ENCODE measurements at places on chromosomes 1 and 21. TPM values are rescaled to one million over a fixed set of nuclear protein-coding genes. Genes with fewer than 3 reads are reported as not detected.
A peak's percentile ranks its signal among the peaks of the same experiment; 100 is the strongest.

DNA sequence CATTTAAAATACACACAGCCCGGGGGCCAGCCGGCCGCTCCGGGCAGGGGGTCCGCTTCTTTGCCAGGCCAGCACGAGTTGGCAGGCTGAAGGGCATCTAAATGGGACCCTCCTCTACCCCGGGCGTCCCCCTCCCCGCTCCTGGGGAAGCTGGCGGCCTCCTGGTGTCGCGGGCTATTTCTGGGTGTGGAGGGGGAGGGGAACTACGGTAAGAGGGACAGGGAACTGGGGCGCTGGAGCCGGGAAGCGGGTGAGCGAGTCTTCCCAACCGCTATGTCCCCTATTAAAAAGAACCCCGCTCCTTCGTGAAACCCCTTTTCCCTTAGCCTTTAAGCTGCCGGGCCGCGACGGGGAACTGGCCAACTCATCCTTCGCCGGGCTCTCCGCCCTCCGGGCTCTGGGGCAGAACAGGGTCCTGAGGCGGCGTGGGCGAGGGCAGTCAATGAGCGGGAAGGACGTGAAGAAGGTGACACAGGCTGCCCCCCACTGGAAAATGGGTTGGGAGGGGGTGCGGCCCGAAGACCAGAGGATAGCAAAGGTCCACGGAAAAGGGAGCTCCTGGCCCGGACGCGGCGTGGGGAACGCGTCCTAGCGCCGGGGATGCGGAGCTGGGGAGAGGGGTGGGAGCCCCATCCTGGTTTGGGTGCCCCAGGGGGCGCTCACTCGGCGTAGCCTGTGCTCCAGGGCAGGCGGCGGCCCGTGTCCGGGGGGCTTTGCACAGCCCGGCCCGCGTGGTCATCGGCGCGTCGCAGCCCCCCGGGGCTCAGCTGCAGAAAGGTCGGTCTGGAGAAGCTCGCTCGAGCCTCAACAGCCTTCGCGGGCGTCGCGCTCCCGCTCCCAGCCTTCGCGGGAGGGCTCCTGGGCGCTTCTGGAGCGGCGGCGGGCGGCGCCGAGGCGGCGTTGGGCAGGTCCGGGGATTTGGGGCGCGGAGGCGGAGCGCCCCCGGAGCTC is 544 bp downstream of the PPM1J start:
- peak; percentile 56 for DNase-seq

GRCh38 chr1:104018922-104019674 is 269.4 kb downstream of the AMY1C start:
- DNase-seq = no peak

GRCh38 chr1:150233359-150234308 is 2.3 kb downstream of the ANP32E start:
- no peak for DNase-seq

GRCh38 chr1:234851450-234852438 is 241.8 kb upstream of the IRF2BP2 start:
- no peak for DNase-seq

DNA sequence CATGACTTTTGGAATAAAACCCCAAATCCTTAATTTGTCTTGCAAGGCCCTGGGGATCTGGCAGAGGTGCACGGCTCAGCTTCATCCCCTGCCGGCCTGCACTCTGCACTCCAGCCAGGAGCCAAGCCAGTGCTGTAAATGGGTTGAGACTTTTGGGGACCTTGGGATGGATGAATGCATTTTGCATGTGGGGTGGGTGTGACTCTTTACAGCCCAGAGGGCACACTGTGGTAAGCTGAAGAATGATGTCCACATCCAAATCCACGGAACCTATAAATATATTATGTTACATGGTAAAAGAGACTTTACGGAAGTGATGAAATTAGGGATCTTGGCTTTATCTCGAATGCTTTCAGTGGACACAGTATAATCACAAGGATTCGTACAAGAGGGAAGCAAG is 177.8 kb downstream of the EDEM3 start:
- DNase-seq = no peak

DNA sequence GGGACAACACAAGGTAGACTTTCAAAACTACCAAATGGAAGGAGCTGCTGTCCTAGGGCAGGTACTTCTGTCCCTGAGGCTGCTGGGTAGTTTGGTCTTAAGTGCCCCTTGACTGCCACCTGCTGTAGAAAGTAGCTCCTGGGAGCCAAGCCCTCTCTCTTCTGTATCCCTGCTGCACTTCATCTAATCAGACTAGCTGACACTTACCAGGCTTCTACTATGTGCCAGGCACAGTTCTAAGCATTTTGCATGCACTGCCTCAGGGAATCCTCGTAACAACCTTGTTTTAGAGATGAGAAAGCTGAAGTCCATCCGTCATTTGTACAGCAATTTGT is 15.9 kb upstream of the SRSF4 start:
- peak; percentile 50 for DNase-seq

- peak; percentile 22 for DNase-seq
Observed at GRCh38 chr21:37916310-37917051, at the start of gene KCNJ6. Gene KCNJ6, minus strand, starts transcription at chr21:37916457. Its CDS starts 75,775 bp downstream, at chr21:37840682.

- no peak for DNase-seq
Observed at GRCh38 chr1:154186177-154186576, 5.7 kb downstream of the TPM3 start.

DNA sequence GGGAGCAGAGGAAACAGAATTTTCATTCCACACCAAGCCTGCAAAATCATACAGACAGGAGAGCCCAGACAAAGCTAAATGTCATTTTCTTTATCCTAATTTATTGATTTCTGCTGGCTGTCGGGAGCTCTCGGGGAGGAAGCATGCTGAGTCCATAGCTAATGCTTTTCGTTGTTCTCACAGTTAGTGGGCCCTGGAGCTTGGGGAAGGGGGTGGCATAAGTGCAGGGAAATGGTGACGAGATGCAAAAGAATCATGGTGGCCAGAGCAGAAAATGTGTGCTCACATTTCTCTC is 202.4 kb downstream of the TOMM20 start:
- no peak for DNase-seq

GRCh38 chr1:197911857-197912696 is 5.1 kb upstream of the LHX9 start:
- no peak for DNase-seq

DNA sequence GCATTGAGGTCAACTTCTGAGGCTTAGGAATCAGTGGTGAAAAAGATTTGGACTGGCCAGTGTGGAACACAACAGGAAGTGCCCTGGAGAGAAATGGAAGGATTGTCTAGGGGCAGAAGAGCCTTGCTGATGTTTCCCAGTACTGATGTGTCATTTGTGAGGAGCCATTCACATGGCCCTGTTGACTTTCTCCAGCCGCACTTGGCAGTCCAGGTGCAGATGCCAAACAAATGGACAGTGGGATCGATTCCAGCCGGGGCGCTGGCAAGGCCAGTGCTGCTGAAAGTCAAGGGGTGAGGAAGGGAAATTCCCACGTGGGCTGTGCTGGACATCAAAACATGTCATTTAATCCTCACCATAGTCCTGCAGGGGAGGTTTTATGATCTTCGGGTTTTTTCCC is 4.9 kb upstream of the TRIM63 start:
- no peak for DNase-seq

DNA sequence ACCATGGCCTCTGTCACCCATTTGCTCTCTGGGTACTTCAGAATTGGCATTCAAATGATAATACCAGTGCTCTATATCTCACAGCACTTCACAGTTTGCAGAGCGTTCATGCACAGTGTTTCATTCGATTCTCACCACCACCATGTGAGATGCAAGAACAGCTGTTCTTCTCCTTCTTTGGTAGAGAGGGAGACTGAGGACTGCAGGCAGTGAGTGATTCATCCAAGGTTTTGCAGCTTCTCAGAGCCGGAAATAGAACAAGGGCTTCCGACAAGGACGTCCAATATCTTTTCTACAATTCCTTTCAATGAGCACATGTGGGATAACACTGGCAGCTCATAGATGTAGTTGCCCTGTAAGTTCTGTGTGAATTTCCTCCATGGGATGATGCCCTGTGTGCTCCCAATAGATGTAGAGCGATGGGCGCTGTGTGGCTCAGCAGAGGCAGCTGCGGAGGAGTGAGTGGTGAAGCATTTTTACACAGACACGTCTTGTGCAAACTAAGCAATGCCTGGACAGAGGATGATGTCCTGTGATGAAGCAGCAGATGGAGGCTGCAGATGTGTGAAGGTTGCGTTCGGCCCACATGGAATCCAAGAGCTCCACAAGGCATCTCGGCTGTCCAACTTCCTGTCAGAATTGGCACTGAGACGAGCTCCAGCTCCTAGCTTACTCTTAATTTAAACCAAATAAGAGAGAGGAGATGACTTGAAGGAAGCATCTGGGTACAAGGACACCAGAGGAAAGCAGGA is 24.9 kb downstream of the MT1HL1 start:
- DNase-seq = no peak

DNA sequence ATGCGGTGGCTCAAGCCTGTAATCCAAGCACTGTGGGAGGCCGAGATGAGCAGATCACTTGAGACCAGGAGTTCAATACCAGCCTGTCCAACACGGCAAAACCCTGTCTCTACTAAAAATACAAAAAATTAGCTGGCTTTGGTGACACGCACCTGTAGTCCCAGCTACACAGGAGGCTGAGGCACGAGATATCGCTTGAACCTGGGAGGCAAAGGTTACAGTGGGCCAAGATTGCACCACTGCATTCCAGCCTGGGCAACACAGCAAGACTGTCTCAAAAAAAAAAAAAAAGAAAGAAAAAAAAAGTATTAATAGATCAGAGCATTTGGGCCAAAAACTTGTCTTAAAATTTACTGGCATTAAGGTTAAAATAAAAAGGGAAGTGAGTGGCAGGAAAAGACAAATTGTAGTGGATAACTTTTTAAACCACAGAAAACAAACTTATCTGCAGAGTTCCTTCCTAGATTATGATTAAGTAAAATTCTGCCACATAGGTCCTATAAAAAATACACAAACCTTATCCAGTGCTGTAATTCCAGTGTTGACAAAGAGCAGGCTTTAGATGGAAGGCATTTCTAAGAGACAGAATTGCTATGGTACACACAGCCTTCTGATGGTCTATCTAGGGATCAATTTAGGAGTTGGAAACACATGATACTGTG is 53.3 kb downstream of the EIF4G3 start:
- no peak for DNase-seq

DNA sequence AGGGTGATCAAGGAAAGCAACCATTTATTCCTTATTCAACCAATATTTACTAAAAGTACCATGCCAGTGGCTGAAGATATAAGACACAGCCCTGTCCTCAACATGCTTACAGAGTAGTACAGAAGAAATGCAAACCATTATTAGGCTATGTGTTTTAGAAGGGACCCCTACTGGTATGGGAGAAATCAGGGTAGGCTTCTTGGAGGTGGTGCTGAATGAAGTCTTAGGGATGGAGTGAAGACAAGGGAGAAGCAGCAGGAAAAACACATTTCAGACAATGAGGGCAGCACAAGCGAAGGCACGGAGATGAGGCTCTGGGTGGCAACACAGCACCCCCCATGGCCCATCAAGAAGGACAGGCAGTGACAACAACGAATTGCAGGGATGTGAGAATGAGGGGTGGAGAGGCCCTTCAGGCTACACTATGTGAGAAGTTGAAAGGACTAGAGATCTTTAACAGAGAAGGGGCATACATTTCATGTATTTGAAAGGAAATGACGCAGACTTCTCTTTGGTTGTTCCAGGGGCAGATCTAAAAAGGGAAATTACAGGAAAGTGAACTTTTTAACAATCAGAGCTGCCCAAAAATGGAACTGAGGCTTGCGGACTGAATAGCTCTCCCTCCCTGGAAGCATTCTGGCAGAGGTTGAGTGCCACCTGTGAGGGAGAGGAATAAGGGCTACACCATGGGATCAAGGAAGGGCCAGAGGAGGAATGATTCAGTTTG is 16.8 kb upstream of the CD58 start:
- no peak for DNase-seq

GRCh38 chr1:208369658-208370057 is 125.5 kb upstream of the PLXNA2 start:
- DNase-seq = no peak

- no peak for DNase-seq
Observed at GRCh38 chr1:193221651-193222050, 35.2 kb upstream of the B3GALT2 start.

DNA sequence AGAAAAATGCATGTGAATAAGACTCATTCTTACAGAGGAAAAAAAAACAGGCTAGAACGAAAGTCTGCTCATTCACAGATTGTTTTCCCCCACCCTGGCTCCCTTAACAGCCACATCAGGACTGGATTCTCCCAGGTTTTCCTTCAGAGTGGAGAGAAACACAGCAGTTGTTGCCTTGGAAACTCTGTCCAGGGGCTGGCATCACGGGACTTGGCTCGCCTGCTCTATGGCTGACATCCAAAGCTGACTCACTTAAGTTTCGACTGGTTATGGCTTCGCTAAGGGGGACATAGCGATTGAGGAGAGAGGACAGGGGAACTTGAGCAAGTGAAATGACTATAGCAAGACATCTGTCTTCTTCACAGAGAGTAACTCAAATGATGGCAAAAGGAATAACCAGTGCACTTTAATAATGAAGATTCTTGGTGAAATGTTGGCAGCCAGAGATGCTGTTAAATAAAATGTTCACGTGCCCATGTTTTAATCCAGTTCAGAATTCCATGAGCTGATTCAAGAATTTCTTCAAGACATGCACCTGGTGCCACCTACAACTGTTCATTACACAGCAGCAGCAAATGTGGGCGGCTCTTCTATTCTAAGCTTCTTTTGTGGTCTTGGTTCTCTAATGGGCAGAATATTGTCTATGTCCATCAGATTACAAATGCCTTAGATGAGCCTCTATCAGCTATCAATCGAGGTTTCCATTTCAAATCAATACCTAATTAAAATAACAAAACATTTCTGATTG is 21.8 kb downstream of the MIS18A start:
- peak; percentile 47 for DNase-seq

GRCh38 chr1:68188060-68188538 is 44.2 kb downstream of the WLS start:
- DNase-seq = no peak

DNA sequence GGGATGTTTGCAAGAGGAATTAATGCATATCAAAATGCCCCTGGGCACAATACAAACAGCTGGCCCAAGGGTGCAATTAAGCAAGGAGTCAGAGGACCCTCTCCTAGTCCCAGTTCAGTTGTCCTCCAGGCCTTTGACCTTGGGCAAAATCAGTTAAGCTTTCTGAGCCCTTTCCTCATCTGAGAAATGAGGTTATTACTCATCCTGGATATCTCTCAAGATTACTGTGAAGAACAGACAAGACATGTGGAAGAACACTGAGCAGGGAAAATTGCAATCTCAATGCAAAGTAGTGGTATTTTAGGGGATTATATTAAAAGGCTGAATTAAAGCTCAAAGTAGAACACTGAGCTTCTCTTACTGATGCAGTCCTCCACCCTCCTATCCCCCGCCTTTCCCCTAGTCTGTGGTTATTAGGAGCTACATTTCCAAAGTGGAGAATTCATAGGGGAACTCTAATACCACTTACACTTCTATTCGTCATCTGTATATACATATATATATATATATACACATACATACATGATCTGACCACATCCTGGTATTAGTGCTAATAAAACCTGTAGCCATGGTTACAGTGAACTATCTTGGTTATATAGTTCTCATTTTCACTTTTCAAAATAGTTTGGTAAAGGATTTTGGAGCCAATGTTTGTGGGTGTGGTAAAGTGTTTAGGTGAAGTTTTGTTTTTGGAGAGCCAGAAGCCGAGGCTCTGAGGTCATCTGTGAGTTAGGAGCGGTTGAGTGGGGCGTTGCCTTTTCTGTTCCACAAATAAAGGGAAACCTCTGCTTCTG is 18.1 kb downstream of the KIAA0040 start:
- no peak for DNase-seq

- DNase-seq = peak; percentile 89
Observed at GRCh38 chr1:22673486-22674409, 20.7 kb downstream of the C1QB start.

Gene SNX7
- total RNA-seq = 45.9 TPM

Gene OR2T33
- total RNA-seq = not detected

Gene SKI
- total RNA-seq = 35.5 TPM

Gene CFAP45
- 0.34 TPM for total RNA-seq

Gene GBP2
- 61.3 TPM for total RNA-seq

Gene GSTM1
- not detected for total RNA-seq

Gene IL20
- not detected for total RNA-seq

Gene TDRD10
- total RNA-seq = 1.0 TPM

Gene RUNX3
- total RNA-seq = 5.7 TPM

Data from left colon (tissue), 2 donors.